ENCODE measurements at places on chromosomes 16 and 17.

GRCh38 chr16:15593235-15593634, 49.7 kb downstream of the MARF1 start:
- DNase-seq = no peak

DNA sequence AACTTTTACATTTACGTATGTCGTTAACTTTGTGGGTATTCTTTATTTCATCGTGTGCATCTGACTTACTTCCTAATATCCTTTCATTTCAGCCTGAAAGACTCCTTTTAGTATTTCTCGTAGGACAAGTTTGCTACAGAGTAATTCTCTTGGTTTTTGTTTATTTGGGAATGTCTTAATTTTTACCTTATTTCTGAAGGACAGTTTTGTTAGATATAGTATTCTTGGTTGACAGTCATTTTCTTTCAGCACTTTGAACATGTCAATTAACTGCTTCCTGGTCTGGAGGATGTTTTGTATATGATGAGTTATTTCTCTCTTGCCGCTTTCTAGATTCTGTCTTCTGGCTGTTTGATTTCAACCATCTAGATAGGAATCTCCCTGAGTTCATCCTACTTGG, 109.2 kb upstream of the NACA2 start:
- no peak for DNase-seq

GRCh38 chr17:72060084-72060483, 60.7 kb upstream of the SOX9 start:
- no peak for DNase-seq

DNA sequence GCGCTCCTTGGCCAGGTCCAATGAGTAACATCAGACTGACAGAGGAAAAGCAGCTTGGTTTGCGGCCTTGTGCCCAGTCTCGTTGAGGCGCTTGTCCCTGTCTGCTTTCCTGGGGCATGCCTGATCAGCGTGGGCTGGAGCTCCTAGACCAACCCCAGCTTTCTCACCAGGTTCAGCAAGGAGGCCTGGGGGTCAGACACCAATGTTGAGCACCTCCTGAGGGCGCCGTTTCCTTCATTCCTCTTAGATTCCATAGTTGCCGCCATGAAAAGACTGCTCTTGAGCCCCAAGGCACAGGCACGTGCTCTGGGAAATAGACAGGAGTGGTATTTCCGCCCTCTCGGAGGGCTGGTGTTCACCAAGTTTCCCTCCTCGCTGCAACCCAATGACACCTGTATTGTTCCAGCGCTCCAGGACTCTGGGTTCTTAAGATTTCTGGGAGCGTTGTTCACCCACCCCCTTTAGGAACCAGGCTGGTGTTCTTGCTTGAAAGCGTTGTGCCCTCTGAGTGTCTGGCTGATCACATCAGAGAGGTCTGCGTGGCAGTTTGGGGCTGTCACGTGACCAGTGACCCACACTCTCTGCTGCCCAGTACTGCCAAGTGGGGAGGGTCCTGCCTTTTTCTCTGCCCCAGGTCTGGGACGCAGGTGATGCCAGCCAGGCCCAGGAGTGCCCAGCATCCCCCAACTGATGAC, 18.0 kb downstream of the KCTD2 start:
- DNase-seq = no peak

DNA sequence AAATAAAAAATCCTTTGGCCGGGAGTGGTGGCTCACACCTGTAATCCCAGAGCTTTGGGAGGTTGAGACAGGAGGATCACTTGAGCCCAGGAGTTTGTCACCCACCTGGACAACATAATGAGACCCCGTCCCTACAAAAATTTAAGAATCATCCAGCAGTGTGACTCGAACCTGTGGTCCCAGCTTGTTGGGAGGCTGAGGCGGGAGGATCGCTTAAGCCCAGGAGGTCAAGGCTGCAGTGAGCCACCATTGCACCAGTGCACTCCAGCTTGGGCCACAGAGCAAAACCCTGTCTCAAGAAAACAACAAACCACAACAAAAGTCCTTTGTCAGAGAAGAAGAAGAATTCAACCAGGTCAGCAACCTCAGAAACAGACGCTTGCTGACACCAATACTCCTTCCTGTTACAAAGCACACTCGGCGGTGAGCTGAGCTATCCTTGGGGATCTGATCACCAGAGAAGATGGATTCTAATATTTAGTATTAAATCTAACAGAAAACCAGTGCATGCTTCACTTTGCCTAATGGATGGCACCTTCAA, 12.9 kb upstream of the PVALEF start:
- no peak for DNase-seq

DNA sequence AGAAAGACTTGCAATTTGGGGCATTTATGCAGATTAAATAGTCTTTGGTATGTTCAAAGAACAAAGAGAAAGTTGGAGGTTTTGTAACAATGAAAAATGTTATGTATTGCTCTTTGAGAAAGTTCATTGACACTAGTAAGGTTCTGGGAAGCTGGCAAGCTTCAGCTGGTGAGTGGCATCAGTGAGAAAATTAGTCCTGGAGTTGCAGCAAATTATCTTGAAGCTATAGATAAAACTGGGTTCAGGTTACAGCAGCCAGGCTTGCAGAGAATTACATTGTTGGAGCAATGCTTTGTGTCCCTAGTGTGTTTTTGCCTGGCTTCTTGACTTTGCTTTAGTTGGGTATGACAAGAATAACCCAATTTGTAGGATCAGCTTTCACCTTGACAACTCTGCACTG, 221.2 kb downstream of the CDH13 start:
- no peak for DNase-seq

DNA sequence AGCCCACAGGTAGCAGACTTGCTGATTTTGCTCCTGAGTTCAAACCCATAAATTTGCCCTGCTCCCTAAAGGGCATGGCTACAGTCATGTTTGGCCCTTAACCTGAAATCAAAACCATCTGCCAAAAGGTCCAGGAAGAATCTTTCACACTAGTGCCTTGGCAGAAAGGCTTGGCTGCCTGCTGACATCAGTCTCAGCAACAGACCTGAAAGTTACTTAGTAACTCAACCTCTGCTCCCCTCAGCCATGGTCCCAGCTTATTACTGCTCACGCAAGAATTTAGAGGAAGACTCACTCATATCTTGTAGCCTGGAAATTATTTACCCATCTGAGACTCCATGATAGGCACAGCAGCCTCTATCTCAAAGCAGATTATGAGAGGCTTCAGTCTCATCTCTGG, 98.0 kb upstream of the KIF2B start:
- no peak for DNase-seq

- DNase-seq = no peak
Observed at GRCh38 chr16:12881182-12881581, 20.2 kb upstream of the SHISA9 start.

DNA sequence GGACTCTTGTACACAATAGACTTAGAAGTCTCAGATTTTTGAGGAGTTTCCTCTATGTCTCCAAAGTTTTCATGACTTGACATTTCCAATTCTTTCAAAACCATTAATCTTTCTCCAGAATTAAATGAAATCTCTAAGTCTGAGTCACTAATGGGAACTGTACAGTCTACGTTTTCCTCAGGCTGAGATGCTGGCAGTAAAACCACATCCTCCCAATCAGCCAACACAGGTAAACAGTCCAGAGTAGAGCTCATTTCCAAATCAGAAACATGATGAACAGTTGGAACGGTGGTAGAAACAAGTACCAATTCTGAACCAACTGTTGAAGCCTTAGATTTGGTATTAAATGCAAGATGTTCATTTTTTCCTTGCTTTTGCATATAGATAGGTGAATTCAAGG, 7.9 kb downstream of the ERI2 start:
- DNase-seq = no peak

GRCh38 chr16:5505091-5505887, 407.7 kb upstream of the EEF2KMT start:
- DNase-seq = no peak

DNA sequence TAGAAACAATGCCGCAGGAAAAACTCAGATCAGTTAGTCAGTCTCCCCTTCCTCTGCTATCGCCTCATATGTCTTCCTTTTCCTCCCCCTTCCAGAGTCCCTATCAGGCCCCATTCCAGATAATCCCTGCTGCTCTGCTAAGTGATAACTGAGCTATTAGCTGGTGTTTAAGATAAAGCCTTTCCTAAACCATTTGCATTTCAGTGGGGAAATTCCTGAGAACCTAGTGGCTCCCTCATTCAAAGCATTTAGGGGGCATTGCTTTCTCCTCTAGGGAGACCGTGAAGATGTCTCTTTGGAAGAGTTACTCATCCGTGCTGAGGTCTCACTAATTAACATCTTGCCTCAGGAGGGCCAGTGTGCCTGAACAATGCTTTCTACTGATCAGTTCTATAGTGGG, 401.6 kb downstream of the NPIPA7 start:
- no peak for DNase-seq

DNA sequence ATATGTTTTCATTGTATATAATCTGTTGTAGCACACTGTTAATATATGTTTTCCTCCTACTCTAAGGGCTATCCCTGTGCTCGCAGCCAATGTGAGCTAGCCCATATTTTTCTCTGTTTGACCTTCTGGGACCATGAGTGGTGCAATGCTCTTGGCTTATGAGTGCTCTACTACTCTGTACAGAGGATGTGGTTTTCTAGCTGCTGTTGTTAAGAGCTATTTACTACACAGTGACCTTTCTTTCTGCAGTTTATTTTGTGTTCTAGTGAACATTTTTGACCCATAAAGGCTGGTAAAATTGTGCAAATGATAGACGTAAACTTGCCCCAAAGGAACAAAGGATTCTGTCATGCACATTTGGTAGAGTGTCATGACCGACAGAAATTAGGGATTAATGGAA, 84.1 kb upstream of the CPHXL start:
- DNase-seq = no peak

DNA sequence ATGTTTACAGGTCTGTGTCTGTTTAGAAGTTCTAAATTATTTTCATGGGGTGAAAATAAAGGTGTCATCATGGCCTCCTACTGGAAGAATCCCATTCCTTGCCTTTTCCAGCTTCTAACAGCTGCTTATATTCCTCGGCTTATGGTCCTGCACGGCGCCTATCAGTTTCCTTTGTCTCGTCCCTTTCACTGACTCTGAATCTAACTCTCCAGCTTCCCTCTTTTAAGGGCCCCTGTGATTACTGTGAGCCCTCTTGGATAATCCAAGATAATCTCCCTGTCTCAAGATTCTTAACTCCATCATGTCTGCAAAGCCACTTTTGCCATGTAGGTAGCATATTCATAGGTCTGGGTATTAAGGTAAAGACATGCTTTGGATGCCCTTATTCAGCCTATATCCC, 441.0 kb upstream of the ERCC4 start:
- no peak for DNase-seq

GRCh38 chr17:38434178-38434665, 6.0 kb downstream of the ARHGAP23 start:
- DNase-seq = no peak

GRCh38 chr17:34823023-34823422, 138.2 kb downstream of the CCT6B start:
- DNase-seq = no peak

- no peak for DNase-seq
Observed at GRCh38 chr17:81249223-81250040, 10.3 kb downstream of the NDUFAF8 start.

DNA sequence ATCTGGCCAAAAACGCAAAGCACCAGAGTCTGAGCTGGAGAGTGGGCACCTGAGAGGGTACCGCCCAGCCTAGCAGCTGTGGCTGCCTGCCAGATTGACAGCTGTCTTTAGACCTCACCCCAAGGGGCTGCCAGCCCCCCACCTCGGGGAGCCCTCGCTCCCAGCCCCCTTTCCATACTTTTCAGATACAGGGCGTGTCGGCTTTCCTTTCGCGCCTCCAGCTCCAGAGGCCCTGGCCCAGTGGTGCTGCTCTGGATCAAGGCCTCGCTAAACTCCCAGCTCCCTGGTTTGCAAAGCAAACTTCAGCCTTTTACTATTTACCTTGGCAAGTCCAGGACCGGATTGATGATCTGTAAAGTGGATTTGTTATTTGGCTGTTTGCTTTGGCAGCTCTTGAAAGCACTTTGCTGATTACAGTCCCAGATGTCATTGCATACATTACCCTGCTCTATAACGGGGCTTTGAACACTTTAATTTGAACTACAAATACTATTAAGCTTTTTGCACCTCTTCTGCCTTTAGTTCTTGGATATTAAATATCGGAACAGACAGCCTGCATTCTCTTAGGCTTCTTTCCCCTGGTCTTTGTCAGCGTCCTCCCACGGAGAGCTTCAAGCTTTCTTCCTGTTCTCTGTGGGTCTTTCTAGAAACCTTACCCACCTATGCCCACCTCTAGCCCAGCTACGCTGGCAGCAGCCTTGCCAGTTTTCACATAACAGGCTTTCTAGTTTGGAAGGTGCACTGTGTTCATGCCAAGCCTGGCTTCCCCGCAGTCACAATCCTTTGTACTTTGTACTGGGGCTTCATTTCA, 63.6 kb upstream of the TBX2 start:
- peak; percentile 71 for DNase-seq

GRCh38 chr17:74282587-74283370, 8.7 kb downstream of the DNAI2 start:
- DNase-seq = no peak

GRCh38 chr16:4018391-4018790, 97.9 kb downstream of the ADCY9 start:
- DNase-seq = peak; percentile 71

DNA sequence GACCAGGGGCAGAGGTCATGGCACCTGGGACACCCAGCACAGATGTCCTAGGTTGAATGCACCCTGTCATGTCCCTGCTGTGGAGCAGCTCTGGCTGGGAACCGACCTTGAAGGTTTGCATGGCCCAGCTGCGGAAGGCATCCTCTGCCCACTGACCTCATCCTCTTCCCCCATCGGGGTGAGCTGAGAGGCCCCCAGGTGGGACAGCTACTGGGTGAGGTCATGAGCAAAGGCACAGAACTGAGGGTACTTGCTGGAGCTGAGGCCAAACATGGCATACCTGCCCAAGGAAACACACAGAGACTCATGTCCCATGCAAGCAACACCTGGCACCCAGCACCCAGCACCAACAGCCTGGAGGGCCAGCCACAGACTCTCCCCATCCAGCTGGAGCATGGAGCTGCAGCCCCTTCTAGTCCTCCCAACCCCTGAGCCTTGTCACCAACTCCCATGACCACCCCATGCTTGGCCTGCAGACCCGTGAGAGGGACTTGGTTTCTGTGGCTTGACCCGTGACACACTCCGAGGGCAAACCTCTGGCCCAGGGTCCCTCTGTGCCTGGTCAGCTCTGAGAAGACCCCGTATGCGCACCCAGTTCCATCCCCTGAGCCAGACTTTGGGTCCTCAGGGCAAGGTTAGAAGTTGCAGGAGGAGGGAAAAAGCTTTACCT, 33.1 kb downstream of the LGALS9 start:
- no peak for DNase-seq

- no peak for DNase-seq
Observed at GRCh38 chr17:75109407-75110233, at the start of gene ARMC7. TSS of gene ARMC7 (plus strand) at chr17:75109969. CDS start at chr17:75110289, 320 bp downstream.

DNA sequence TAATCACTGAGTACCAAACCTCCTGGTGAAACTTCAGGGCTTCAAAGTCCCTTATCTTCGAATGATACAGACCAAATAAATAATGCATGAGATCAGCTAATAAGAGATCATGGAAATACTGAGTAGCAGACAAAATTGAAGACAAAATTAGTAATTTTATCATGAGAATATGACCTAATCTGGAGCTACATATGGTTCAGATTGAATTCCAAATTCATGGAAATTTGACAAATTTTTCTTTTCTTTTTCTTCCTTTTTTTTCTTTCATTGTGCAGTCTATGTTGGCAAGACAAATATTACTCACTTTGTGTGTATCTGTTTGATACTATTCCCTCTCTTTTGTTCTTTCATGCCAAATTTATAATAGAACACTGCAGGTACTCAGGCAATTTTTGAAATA, 218.1 kb upstream of the KCNJ16 start:
- no peak for DNase-seq

Measured in astrocyte of the cerebellum (primary cell).